Breast epithelium (tissue), 4 donors: ENCODE measurements at places on chromosomes 1 and 21.

- no peak for DNase-seq
Observed at GRCh38 chr1:33153650-33154049, 28.2 kb downstream of the TRIM62 start.

- DNase-seq = no peak
Observed at GRCh38 chr1:206717674-206717989, 32.9 kb downstream of the MAPKAPK2 start.

DNA sequence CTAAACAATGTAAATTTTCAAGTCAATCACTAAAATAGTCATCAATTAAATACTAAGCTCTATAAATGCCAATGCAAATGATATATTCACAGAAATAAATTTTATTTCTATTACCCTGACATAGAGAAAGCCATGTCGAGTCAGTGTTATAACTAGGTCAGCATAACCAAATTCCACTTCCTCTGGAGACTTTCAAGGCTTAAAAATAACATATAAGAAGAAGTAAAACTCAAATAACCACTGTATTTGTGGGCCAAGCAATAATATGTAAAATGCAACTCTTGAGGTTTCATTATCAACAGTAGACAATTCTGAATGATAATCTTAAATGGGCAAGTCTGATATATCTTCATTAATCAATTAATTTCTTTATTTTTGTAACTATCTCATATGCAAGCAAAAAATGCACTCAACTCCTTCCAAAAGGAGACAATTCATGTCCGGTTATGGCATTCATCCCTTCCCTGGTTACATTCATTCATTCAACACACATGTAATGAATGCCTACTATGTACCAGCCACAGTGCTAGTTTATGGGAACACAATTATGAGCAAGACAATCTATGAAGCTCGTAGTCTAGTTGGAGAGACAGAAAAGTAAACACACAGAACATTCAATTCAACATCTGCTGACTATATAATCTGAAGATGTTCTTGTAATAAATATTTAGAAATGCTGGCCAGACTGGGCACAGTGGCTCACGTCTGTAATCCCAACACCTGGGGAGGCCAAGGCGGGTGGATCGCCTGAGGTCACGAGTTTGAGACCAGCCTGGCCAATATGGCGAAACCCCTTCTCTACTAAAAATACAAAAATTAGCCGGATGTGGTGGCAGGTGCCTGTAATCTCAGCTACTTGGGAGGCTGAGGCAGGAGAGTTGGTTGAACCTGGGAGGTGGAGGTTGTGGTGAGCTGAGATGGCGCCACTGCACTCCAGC, 37.1 kb upstream of the CAP1 start:
- no peak for DNase-seq

- peak; percentile 66 for DNase-seq
Observed at GRCh38 chr1:1281533-1282321, 1.5 kb downstream of the SCNN1D start.

GRCh38 chr21:9735421-9735961, 785.9 kb upstream of the TPTE start:
- DNase-seq = no peak

- DNase-seq = no peak
Observed at GRCh38 chr1:66012106-66012784, 219.6 kb downstream of the PDE4B start.

GRCh38 chr21:38721958-38722357, 83.8 kb upstream of the ETS2 start:
- no peak for DNase-seq

DNA sequence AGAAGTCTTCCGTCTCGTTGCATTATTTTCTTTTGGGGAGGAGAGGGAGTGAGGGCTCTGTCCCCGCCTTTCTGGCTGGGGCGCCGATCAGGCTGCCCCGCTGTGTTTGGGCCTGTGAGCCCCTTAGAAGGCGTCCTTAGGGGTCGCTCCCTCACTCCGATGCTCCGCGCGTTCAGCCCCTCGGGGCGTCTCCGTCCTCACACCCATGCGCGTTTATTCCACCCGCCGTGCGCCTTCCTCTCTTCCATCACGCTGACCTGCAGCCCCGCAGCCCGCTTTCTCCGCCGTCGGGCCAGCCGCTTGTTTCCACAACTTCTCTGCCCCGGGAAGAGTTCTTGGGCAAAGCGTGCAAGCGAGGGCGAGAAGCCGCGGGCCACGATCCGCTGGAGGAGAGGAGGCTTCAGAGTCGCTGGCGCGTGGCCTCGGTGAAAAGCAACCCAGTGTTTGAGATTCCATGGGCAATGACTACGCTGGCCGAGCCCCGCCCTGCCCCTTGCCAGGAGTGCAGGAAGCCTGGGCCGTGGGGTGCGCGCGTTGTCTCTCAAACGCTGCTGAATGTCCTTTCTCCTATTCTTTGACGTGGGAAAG, 27.7 kb downstream of the TRIM11 start:
- no peak for DNase-seq
